ENCODE measurements at places on chromosomes 11 and 22.

GRCh38 chr11:102703826-102704493 is 1.6 kb downstream of the MMP27 start:
- no peak for DNase-seq

- no peak for DNase-seq
These were observed 7.8 kb upstream of the P4HA3 start for GRCh38 chr11:74319139-74319816.

GRCh38 chr11:34445956-34446355 is 7.2 kb downstream of the CAT start:
- no peak for DNase-seq

DNA sequence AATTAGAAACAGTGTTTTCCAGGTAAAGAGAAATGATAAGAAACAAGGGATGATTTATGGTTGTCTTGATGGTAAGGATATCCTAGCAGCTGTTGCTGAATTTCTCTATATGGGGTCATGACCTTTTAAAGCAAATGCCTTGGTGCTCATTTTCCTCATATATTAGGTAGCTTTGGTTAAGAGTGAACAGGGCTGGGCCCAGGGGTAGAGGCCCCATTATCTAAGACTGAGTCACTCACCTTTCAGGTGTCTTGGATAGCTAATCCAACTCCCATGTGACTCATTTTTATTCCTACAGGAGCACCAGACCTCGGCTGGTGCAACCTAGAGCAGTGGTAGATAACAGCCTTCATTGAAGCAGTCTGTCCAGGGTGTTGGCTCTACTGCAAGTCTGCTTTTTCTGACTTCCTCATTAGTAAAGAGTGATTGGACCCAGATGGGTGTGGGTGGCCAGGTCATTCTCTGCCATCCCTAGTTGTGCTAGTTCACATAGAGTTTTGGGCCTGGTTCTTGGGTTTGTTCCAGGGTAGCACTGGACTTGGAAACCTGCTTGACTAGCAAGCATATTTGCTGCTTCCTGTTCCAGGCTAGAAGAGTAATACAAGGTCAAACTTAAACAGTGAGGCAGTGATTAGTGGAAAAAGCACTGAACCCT is 37.4 kb downstream of the CTNND1 start:
- DNase-seq, result no peak

- no peak for DNase-seq
These were observed 7.1 kb downstream of the TRIOBP start for GRCh38 chr22:37703906-37704305.

GRCh38 chr11:46898396-46899095 is 19.8 kb downstream of the LRP4 start:
- no peak for DNase-seq

GRCh38 chr22:36505998-36506635 is 723 bp downstream of the FOXRED2 start:
- DNase-seq, result peak; percentile 56

DNA sequence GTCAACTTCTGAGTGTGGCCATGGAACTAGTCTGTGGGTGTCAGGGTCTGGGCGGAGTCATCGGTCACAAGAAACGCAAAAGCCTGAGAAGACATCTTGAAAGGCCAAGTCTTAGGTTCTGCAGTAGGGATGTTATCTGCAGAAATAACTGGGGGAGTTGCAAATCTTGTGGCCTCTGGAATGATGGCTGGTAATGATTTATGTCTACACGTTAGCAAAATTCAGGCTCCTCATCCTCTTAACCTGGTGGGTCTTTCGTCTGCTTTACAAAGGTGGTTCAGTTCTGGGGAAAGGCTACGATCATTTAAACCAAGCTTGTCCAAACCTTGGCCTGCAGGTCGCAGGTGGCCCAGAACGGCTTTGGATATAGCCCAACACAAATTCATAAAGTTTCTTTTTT is 7.4 kb upstream of the CYB5R3 start:
- no peak for DNase-seq

GRCh38 chr11:10638316-10638925 is 55.1 kb downstream of the IRAG1 start:
- DNase-seq, result no peak

- DNase-seq, result no peak
These were observed 16.0 kb downstream of the TBX1 start for GRCh38 chr22:19776433-19777031.

GRCh38 chr11:70265341-70265740 is 5.1 kb upstream of the PPFIA1 start:
- DNase-seq, result no peak

DNA sequence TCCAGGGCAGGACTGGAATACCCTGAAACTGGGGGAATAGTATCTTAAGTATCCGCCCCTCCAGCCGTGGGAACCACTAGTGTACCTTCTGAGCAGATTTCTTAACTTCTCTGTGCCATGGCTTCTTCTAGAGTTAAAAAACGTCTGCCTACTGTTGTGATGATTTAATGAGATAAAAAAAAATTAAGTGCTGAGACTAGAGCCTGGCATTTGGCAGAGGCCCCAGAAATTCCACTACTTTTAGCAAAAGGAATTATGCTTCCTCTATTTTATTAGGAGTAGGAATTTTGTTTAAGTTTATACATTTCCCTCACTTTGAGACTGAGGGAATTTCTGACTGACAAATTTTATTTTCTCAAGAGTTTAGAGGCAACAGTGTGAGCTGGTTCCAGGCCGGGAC is 371.2 kb upstream of the B3GAT1 start:
- no peak for DNase-seq

GRCh38 chr11:94786264-94787126 is 18.3 kb downstream of the AMOTL1 start:
- DNase-seq, result peak; percentile 45

- no peak for DNase-seq
These were observed 19.7 kb downstream of the MYO7A start for GRCh38 chr11:77147668-77148321.

DNA sequence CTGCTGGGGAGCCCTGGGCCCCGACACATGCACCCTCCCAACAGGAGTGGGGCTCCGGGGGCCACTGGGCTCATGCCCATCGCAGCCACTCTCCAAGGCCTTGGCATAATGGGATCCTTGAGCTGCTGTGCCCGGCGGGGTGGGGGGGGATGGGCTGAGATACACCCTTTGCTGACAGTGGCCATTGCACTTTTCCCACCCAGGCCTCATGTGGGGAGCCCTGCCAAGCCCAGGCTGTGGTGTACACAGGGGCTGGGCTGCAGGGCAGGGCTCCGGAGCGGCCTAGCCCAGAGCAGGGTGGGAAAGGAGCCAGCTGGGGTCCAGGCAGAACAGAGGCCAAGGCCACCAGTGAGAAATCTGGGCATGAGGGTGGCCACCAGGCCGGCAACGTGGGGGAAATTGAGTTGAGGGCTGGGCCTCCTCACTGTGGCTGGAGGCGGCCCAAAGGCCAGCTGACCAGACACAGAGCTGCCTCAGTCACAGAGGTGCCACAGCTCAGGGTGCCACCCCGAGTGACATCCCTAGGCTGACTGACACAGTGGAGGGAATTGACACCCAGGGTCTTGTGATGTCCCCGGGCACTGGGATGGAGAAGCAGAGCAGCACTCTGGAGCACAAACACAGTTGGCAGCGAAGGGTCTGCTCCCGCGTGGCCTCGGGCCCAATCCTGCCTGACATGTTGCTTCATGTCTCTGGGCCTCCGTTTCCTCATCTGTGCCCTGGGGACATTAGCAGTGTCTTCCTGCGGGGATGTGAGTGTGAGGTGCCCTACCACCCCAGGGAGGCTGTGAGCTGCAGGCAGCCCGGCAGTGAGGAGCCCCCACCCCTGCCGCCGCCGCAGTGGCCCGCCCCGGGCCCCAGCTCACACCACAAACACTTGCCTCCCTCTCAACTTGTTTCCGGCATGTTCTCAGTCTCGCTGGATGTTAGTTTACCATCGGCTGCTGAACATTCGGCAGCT is 30.4 kb downstream of the RTN4R start:
- no peak for DNase-seq

DNA sequence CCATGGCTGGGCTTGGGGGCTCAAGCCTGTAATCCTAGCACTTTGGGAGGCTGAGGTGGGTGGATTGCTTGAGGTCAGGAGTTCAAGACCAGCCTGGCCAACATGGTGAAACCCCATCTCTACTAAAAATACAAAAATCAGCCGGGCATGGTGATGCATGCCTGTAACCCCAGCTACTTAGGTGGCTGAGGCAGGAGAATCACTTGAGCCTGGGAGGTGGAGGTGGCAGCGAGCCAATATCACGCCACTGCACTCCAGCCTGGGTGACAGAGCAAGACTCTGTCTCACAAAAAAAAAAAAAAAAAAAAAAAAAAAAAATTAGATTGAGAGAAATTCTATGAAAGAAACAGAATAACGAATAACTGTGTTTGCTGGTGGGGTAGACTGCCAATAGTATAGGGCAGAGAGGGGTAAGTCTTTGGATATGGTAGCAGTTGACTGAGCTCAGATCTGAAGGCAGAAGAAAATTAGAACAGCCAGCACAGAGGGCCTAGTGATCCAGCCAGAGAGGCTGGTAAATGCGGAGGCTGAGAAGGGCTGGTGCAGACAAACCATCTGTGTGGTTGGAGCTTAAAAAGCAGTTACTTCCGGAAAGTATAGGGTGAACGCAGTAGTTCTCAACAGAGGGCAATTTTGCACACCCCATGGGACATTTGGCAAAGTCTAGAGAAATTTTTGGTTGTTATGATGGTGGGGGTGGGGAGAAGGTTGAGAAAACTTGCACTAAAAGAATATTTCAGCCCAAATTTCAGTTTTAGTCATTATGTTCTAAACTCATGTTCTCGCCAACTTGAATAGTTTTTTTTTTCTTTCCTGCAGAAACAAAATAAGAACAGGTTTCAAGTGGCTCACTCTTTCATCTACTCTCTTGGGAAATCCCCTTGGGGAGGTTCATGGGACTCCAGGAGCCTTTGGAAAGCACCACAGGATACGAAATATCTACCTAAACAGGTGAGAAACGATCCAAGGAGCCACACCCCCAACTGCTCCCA is 1.6 kb upstream of the HORMAD2 start:
- no peak for DNase-seq

GRCh38 chr11:5550440-5551095 is 2.2 kb upstream of the OR52H1 start:
- DNase-seq, result no peak

DNA sequence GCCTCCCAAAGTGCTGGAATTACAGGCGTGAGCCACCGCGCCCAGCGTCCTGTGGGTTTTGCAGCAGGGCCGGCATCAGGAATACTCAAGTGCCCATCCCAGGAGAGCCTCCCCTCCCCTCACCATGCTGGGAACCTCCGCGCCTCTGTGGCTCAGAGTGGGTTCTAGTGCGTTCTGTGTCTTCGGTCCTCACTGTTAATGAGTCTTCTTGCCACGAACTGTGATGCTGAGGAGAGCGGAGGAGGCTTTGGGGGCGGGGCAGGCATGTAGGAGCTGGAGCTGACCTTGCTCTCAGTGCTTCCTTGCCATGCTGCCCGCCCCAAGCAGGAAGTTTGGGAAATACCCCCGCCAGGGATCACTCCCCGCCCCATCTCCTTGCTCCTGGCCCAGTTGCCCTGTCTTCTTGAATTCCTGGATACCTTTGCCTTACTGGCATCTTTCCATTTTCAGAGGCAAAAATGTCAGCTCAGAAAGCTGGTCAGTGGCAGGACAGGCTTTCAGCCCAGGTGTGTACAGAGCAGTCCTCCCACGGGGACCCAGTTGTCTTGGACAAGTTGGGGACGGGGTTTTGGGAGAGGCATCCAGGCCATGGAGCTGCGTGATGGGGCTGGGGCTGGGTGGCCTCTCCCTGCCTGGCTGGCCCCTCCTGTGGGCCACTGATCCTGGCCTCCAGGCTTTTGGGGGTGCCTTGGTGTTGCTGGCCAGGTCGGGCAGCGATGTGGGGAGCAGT is 5.1 kb downstream of the GRAMD4 start:
- DNase-seq, result no peak

- DNase-seq, result no peak
These were observed 13.0 kb downstream of the MRPL21 start for GRCh38 chr11:68890490-68891231.

- DNase-seq, result no peak
These were observed 189.6 kb downstream of the ST3GAL4 start for GRCh38 chr11:126545057-126545555.

- no peak for DNase-seq
These were observed 107.2 kb downstream of the MAML2 start for GRCh38 chr11:96235751-96236150.

DNA sequence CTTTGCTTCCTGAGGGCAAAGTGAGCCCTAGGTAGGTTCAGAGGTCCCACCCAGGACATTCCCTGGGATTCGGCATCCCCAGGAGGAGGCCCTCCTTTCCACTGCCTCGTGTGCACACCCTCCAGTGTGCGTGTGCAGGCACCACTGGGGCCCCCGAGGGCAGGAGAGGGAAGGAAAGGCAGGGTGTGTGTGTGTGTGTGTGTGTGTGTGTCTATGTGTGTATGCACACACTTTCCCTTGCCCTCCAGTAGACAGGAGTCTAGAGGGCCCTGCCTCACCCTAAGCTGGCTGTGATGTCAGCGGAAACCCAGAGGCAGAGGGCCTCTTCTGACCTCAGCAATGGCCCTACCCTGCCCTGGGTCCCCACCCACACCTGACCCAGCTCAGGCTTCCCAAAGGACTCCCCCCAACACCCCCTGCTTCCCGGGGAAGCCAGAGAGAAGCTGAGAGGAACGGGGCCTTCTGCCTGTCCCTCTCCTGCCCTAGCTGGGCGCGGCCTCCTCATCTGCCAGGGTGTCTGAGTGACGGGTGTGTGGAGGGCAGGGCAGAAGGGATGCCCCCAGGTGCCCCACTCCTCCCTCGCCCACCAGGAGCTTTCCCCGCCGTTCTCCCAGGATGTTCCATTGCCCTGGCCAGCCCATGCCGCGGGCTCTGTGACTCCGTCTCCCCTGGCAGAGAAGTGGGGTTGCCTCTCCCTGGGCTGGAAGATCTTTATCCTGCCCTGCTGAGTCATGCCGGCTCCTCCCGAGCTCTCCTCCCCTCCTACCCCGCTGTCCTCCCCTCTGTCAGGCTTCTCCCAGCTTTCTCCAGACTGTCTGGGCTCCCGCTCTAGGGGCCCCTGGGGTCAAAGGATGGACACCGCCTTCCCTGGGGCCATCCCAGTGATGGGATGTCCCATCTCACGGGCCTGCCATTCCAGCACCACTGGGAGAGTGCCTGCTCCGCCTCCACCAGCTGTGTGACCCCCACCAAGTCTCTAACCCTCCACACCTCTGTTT is 6.0 kb upstream of the CLCF1 start:
- DNase-seq, result no peak

DNA sequence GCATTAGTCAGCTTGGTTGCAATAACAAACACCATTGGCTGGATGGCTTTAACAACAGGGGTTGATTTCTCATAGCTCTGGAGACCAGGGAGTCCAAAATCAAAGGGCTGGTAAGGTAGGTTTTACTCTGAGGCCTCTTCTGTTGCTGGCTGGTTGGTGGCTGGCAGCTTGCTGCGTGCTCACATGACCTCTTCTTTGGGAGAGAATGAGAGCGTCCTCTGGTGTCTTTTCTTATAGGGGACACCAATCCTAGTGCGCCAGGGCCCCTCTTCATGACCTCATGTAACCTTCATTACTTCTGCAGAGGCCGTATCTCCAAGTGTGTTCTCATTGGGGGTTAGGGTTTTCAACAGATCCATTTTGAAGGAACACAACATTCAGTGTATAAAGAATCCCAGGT is 1308.3 kb downstream of the TBC1D22A start:
- no peak for DNase-seq
